ENCODE measurements at places on chromosomes 5 and 9.

DNA sequence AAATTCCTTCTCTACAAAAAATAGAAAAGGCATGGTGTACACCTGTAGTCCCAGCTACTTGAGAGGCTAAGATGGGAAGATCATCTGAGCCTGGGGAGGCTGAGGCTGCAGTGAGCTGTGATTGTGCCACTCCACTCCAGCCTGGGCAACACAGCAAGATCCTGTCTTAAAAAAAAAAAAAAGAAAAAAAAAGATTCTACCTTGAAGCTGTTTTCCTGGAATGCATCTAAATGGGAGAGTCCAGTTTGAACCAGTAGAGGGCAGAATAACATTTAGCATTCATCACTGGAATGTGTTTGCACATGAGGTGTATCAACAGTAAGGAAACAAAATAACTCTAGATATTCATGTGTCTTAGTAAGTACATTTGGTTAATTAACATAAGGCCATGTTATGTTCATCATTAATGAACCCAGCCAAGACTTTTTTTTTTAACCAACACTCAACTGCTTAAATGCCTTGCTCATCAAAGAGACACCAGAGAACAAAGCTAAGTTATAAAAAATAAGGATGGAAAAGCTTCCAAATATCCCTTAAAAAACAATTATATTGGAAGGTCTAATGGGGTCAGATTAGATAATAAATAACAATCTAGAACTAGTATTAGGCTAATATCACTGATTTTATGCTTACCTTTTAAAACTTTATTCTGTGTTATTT lies 16.1 kb downstream of the IFNE start:
- DNase-seq, result no peak

- no peak for DNase-seq
Measured at GRCh38 chr5:56698463-56699381, 116.6 kb upstream of the MAP3K1 start.

DNA sequence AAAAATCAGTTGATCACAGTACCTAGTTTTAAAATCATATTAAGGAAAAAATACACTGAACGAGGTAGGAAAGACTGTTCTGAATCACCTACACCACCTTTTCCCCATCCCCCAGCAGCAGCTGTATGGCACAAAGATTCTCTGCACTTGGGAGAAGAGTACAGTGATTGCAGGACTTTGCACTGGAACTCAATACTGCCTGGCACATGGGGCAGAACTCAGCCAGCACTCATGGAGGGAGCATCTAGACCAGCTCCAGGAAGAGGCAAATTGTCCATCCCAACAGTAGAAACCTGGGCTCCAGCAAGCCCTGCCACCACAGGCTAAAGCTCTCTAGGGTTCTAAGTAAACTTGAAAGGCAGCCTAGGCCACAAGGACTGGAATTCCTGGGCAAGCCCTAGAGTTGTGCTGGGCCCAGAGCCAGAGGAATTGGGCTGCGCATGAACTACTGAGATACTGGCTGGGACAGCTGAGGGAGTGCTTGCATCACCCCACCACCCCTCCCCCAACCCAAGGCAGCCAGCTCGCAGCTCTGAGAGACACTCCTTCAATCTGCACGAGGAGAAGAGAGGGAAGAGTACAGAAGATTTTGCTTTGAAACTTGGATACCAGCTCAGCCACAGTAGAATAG lies 654.4 kb upstream of the CDH6 start:
- DNase-seq, result no peak

DNA sequence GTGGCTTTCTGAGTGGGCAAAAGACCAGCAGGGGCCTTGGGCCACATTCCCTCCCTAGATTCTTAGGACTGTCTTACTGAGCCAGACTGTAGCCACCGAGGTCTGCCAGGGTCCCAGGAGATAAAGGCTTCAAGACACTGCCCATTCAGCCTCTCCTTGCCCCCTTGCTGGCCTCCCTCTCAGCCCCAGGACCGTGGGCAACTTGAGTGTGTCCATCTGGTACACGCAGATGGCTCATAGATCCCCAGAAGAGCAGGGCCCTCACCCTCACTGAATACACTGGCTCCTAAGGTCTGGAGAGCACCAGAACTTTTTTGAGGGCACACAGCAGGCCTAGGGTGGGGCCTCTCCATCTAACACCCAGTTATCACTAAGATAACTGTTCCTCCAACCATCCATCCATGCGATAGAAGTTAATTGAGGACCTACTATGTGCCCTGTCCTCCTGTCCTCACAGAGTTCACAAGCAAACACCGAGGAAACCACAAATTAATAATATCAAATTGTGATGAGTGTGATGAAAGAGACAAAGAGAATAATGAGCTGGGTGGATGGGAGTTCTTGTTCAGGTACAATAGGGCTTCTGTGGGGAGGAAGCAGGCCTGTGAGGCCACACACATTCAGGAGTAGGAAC lies 4.9 kb upstream of the PDGFRB start:
- no peak for DNase-seq

- DNase-seq, result no peak
Measured at GRCh38 chr5:5140479-5141338, 579 bp downstream of the ADAMTS16 start.

DNA sequence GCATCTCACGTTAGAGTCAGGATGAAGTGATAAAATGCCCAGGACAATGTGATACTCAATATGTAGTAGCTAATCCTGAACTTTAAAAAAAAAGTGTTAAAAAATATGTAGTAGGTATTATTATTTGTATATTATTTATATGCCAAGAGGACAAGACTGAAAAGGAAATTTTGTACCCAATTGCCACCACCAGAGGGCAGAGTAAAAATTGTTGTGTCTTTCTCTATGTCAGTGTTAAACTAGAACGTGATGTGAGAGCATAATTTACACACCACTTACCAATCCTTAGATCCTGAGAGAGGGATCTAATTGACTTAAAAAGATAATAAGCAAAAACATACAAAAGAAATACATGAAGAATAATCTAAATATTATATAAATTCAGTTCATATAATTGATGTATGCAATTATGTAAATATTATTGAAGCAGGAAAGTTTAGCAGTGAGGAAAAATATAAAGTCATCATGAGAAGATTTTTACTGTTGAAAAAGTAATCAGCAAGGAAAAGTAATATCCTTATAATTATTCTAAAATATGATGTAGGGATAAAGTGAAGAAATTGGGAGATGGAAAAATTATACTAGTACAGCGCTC lies 288.9 kb downstream of the RAB3C start:
- DNase-seq, result no peak

GRCh38 chr5:73179730-73180129 lies 6.7 kb downstream of the TMEM174 start:
- DNase-seq, result no peak

DNA sequence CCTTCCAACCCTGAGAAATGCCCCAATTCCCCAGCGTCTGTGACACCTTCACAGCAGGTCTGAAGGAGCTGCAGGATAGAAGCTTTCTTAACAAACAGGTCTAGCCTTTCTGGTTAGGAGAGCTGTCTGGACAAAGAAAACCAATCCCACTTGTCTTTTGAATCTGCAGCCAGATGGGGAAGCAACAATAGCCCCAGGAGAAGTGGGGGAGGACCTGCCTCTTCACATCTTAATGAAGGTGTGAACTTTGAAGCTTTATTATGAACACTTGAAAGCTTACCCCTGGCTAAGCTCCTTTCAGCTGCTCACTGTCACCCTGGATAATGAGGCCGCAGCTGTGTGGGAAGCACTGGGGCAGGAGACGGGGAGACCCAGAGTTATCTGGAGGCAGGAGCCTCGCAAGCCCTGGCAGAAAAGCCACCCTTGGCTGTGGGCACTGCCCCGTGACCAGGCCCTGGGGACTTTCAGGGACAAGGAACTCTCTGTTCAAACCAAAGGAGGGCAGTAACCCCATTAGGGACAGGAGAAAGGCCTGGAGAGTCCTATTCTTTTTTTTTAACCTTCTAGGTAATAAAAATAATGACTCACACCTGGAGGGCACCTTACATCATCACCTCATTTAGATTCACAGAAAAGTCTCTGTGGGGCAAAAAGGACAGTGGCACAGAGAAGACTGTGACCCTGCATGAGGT lies 151.8 kb upstream of the RAD23B start:
- no peak for DNase-seq
